ENCODE measurements at places on chromosomes 6 and 20.

GRCh38 chr20:10504994-10505730 is 70.1 kb downstream of the SLX4IP start:
- no peak for DNase-seq

GRCh38 chr6:73062130-73062529 is 163.2 kb downstream of the KHDC1L start:
- DNase-seq = no peak

- no peak for DNase-seq
Observed at GRCh38 chr6:115310156-115310555, 750.5 kb downstream of the FRK start.

DNA sequence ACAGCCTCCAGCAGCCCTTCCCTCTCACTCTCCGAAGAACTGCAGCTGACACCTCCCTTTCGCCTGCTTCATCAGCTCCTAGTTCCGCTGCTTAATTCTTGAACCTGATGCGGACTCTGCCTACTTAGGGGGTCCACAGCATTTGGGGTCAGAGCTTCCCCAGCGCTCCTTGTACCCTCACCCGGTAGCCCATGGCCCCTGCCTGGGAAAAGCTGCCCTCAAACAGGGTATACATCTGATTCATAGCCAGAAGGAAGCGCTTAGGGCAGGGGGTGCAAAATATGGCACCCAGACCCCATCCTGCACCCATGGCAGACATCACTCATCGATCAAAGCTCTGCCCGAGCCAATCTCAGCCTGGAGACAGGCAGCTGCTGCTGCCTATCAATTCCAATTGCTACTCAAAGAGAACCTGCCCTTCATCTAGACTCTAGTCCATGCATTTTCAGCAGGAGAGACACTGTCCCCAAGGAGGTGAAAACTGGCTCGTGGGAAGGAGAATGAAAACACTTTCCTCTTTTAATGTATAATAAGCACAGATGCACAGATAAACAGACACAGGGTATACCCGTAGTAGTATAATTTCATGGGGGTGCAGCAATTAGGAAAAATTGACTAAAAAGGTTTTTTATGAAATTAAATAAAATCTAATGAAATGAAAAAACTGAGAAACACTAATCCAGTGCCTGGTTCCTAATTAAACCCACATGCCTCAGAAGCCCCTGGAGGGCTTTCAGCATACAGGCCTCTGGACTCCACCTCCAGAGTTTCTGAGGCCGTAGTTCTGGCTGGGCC is 194.8 kb downstream of the PREX1 start:
- no peak for DNase-seq
